NCI-H2107 (cell line): ENCODE measurements at places on chromosomes 12 and 14.

DNA sequence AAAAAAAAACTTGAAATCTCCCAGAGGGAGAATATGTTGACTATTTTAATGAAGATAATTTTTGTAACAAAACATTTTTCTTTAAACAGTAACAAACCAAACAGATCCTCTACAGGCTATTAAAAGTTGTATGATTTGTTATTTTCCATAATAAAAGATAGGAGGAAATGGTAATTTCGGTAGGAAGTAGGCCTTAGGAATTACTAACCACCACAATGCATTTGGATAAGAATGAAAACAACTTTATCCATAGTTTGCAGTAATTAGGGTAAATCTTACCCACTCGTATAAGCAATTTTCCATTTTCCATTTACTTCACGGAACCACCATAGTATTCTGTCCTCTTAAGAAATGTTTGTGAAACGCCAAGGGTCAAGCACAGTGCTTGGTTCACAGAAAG, 6.0 kb downstream of the USP44 start:
- DNase-seq: no peak

DNA sequence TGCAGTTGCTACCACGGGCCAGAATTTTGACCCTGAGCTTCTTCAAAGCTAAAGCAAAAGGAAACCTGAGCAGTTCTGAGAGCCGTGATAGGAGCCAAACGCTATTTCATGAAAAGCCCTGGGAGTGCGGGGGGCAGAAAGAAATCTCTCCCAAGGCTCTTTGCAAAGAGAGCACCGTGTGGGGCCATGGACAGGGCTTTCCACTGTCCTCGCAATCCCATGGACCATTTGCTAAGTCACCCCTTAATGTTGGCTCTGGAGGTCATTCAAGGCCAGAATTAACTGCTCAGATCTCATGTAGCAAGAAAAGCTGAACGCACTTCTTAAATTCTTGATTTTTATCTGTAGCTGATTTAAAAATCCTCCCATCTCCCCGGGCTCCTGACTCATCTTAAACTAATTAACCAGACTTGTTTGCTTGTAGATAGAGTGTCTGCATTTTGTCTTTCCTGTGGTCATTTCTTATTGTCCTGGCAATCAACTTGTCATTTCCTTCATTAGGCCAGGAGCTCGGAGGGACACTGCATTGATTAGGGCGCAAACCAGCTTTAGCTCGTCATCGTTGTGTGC, 24.8 kb downstream of the CLSTN3 start:
- DNase-seq: no peak

DNA sequence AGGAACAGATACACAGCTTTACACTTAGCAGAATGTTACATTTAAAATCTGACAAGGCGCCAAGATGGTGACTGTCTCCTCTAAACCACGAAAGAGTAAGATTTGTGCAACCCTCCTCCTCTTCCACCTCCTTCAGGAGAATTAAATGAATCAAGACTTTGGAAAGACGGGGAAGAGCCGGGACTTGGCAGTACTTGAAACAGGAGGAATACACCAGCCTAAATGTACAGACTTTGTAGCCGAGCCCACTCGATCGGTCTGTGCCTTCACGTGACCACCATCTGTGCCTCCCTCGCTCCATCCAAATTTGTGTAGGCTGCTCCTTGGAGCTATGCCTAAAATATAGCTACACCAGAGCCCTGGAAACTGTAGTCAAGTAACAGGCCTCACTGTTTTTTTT, 38.3 kb downstream of the SSPN start:
- no peak for DNase-seq

- no peak for DNase-seq
Observed at GRCh38 chr12:16920451-16920850, 314.5 kb upstream of the LMO3 start.

GRCh38 chr12:128111333-128111732, 155.6 kb upstream of the TMEM132C start:
- DNase-seq: no peak

- DNase-seq: no peak
Observed at GRCh38 chr12:65902500-65902899, 78.2 kb downstream of the HMGA2 start.

DNA sequence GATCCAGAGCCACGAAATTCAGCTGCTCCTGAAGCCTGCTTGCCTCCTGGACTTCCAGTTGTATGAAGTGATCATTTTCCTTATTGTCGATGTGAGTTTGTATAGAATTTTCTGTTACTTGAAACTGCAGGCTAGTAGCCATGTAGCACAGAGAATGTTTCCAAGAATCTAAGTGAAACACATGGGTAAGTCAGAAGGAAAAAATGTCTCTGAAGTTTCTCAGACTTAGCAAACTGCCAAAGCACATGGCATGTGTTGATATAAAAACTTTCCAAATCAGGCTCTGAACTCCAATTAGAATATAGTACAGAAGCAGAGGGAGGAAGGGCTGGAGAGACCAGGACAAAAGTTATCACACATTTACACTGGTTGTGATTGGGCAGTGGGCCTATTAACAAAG, 9.8 kb upstream of the PCNX1 start:
- no peak for DNase-seq

- DNase-seq: no peak
Observed at GRCh38 chr12:46777587-46777986, 48.2 kb downstream of the SLC38A4 start.

DNA sequence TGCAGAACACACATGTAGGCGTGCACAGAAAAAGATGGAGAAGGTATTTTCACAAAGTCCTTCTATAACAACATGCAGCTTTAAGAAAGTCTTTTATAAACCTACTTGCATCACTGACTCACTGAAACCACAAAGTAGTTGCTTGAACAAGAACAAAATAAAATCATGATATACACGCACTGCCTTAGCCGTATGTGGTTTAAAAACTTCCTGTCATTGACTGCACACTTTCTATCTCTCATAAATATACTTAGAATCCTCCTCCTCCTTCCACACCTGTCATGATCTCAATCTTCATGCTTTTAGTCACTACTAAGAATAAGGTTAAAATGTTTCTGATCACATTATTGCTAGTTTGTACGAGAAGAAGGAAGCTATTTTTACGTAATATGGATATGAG, 31.8 kb upstream of the RAD51AP1 start:
- no peak for DNase-seq

DNA sequence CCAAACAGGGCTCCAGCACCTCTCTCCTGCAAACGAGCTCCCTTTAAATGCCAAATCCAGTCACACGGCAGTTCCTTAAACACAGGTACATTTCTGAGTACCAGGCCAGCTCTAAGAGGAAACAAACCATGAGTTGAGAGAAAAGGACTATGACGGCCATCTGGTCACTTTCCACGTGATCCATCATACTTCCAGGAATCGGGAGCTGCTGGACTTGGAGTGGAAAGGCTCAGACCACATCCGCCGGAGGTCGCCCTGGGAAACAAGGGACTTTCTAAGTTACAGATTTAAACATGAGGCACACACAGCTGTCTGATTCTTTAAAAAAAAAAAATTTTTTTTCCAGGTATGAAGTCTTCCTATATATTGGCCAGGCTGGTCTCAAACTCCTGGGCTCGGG, 39.2 kb downstream of the ACADS start:
- DNase-seq: no peak

DNA sequence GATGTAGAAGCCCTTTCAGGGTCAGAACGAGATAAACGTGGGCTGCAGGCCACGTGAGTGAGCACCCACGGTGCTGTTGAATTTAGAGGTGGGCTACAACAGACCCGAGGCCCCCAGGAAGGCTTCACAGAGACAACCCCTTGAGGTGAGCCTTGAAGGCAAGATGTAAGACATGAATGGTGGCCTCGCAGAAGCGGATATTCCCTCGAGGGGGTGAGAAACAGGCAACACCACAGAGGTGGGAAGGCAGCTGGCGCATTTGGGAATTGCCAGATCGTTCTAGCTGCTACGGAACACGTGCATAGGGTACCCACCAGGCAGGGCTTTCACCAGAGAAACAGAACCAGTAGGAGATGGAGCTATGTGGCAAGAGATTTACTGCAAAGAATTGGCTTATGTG, 22.6 kb upstream of the ATP2A2 start:
- DNase-seq: no peak

DNA sequence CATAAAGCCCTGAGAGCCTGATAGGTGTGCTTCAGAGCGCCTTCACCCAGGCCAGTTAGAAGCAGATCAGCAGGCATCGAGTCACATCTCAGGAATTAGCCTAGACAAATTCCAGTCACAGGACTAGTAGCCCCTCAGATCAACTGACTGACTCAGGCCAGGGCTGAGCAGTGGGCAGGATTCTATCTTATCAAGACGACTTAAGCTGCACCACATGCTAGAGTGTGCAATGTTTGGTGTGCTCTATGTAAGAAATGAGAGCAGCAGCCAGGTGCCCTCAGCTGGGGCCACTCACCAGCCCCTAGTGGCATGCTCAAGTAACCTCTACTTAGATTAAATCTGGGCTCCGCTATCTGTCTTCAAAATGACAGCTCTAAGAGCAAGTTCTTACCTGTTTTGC, 19.7 kb upstream of the NGB start:
- DNase-seq: no peak

DNA sequence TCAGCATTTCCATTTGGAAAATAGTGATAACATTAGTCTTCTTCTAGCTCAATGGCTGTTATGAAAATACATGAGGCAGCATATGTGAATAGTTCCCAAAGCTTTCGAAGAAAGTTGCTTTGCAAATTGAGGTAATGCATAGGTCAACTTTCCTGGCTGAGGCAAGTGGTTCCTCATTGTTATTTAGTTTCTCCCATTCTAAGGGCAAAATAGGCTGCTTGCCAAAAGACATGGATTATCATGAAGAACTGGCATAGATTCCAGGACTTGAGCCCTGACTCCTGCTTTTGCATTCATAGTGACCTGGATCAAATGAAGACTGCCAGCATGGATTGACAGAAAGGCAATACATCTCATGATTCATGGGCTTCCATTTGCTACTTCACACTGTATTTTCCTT, 35.7 kb downstream of the LRFN5 start:
- DNase-seq: no peak

DNA sequence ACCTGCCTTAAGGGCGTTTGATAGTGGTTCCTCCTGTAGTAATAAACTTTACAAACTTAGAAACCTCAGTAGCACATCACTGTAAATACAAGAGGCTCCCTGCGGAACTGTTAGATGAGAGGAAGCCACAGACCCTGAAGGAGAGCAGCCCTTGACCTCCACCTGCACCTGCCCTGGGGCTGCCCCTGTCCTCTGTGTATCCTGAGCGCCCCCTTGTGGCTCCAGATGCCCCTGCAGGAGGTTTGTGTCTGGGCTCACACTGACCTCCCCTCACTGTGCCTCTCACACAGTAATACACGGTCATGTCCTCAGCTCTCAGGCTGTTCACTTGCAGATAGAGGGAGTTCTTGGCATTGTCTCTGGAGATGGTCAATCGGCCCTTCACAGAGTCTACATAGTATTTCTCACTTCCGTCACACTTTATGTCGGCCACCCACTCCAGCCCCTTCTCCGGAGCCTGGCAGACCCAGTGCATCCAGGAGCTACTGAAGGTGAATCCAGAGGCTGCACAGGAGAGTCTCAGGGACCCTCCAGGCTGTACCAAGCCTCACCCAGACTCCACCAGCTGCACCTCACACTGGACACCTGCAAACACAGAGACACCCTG, 1059.8 kb downstream of the TMEM121 start:
- peak; percentile 81 for DNase-seq

DNA sequence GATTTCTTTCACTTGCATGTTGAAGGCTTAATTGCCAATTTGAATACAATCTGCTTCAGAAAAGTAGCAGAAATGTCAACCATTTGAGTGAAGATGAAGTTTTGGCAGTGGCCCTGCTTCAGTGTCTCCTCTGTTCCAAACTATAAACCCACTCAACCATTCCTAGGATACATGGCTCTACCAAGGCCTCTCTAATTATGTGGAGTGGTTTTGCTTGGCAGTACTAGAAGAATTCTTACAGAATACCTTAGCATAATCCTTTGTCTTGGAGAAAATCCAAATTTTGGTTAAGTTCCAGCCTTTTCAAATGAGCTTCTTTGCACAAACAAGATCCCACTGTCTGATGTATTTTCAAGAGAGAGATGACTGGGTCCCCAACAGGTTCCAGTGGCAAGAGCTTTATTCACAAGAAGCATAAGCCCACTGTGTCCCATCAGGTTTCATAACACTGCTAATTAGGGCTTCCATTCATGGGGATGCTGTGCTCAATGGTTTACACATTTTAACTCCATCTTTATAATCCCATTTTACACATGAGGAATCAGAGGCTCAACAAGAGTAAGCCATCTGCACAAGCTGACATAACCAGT, 234.5 kb downstream of the IPO8 start:
- no peak for DNase-seq

GRCh38 chr12:3964439-3964838, 91.2 kb upstream of the PARP11 start:
- no peak for DNase-seq

- no peak for DNase-seq
Observed at GRCh38 chr12:102673606-102674005, 193.2 kb upstream of the IGF1 start.

- DNase-seq: no peak
Observed at GRCh38 chr12:133058203-133059113, 21.1 kb downstream of the ZNF84 start.

- no peak for DNase-seq
Observed at GRCh38 chr12:39451977-39452376, 9.1 kb upstream of the KIF21A start.

DNA sequence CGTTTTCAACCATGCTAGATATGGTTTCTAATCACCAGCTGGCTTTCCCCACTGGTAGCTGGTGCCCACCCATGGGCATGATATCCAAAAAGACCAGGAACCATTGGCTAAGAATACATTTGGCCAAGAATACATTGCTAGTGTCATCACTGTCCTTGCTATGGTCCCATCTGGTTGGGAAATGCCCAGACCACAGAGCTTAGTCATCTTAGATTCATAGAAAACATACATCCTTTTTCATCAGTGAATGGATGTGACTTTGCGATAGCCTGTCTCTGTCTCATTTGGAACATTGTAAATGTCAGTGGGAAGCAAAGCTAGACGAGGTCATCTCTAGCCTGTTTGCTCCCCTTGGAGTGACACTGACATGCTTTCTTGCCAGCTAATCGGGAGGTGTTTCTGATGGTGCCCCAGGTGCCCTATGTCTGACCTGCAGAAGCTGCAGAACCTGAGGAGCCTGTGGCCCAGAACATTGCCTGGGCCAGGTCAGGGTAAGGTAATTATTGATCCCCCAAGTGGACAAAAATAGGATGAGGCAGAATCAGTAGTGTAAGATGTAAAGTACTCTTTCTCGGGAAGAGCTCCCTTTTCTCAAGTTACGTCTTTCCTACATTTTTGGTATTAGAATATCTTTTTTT, 194.8 kb downstream of the SLC41A2 start:
- no peak for DNase-seq

GRCh38 chr12:90407841-90408240, 547.1 kb downstream of the CCER1 start:
- DNase-seq: no peak

- no peak for DNase-seq
Observed at GRCh38 chr14:54659365-54659764, 92.4 kb downstream of the SAMD4A start.

GRCh38 chr12:92359581-92360209, 214.0 kb upstream of the BTG1 start:
- no peak for DNase-seq
